ENCODE measurements at places on chromosomes 13 and 19.

GRCh38 chr19:56393119-56394012, at the start of gene ZNF582:
Gene ZNF582, minus strand, starts transcription at chr19:56393534. Its CDS starts 1,782 bp downstream, at chr19:56391752.
- peak; percentile 99 for DNase-seq

GRCh38 chr19:19170053-19170872, at the start of gene MEF2B:
Gene MEF2B, minus strand, starts transcription at chr19:19170263. Its CDS starts 19,528 bp downstream, at chr19:19150735.
- peak; percentile 82 for DNase-seq

DNA sequence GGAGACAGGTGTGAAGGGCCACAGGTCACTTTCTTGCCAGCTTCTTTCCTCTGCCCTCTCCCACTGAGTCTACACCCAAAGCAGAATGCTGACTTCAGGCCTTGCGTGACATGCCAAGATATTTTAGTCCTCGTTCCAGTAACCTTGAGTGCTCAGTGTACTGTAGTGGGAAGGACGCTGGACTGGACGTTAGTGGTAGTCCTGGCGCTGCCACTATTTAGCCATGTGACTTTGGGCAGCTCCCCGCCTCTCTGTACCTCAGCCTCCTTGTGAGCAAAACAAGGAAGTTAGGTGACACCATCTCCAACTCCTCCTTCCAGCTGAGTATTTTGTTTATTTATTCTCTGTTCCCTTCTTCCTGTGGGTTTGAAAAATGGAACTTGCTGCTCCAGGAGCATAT, 86.1 kb downstream of the FRY start:
- no peak for DNase-seq

DNA sequence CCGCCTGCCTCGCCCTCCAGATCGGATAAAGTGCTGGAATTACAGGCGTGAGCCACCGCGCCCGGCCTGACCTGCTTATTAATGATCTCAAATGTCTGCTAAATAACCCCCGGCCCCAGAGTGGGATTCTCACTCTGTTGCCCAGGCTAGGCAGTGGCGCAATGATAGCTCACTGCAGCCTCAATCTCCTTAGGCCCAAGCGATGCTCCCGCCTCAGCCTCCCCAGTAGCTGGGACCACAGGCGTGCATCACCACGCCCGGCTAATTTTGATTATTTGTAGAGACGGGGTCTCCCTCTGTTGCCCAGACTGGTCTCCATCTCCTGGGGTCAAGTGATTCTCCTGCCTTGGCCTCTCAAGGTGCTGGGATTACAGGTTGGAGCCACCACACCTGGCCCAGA, 626 bp upstream of the ATP5F1D start:
- DNase-seq = no peak

DNA sequence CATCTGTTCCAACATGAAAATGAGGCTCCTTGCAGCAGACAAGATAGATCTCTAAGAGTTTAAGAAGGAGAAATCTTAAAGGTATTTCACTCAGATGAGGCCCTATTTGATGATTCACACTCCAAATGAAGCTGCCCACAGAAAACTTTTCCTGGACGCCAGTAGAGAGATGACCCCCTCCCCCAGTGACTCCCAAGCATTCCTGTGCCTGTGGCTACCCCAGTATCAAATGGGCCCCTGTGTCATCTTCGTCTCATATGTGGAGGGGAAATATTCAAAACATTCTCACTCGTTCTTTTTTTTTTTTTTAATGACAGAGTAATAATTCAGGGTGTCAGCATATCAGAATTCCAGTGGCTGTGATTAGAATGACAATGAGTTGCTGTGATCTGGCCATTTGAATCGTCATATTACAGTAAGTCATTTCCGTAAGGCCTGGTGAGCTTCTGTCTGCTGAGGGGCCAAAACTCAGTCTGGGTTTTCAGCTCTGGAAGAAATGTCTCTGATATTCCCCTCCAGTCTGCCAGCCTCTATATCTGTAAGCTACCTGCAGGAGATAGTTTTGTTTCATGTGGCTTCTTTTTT, 194.7 kb downstream of the URI1 start:
- no peak for DNase-seq

DNA sequence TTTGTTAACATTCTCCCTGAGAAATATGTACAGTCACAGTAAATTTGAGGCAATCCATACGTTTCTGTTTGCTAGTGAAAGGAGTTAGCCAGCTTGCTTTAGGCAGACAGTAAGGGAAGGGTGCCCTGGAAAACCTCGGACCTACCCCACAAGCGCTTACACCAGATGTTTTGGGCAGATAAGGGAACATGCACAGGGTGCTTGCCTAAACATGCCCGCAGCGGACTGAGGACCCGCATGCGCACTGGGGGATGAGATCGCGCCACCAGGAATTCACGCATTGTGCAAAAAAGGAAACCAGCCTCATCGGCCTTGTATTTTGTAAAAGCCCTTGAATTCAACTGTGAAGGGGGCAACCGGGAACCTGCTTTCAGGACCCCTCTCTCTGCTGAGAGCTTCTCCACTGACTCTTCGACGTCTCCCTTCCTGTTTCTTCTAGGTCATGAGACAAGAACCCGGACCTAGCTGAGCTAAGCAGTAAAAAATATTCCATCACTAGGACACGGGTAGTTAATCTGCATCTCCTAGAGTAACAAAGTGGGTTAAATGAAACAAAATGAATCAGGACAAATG, 1399.2 kb upstream of the ATXN8OS start:
- no peak for DNase-seq

DNA sequence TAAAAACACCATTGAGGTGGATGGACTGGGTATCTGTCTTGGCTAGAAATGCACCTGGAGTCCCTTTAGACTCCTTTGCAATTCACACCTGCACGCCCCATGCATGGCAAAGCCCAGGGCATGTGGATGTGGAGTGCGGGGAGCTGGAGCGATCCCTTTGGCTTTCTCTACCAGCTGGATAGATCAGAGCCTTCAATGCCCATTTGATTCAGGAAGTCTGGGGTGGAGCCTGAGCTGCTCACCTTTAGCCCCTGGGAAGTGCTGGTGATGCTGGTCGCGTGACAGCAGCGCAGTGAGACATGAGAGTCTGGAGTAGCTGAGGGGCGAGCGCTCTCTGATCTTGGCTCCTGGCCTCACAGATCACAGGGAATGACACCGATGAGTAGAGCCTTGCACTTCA, 4.8 kb upstream of the ZNF536 start:
- no peak for DNase-seq

Data from adipocyte (in vitro differentiated cells).